ENCODE measurements at places on chromosomes 7 and 10. TPM values are rescaled to one million over a fixed set of nuclear protein-coding genes. Genes with fewer than 3 reads are reported as not detected.
A peak's percentile ranks its signal among the peaks of the same experiment; 100 is the strongest.

ZNF727 gene
- polyA plus RNA-seq = not detected

NEBL gene
- polyA plus RNA-seq = 113 TPM

ELOVL3 gene
- polyA plus RNA-seq = 0.23 TPM

CLDN4 gene
- 0.03 TPM for polyA plus RNA-seq

CPA2 gene
- polyA plus RNA-seq = not detected

CYP3A5 gene
- polyA plus RNA-seq = 0.03 TPM

NANOS1 gene
- 26.1 TPM for polyA plus RNA-seq

PGAM2 gene
- polyA plus RNA-seq = 2,327 TPM

SPDYE6 gene
- polyA plus RNA-seq = 0.29 TPM

ZMIZ2 gene
- polyA plus RNA-seq = 26.3 TPM

MPP7 gene
- polyA plus RNA-seq = 3.1 TPM

IDI2 gene
- polyA plus RNA-seq = 0.07 TPM

GPR37 gene
- 0.04 TPM for polyA plus RNA-seq

C10orf105 gene
- 0.15 TPM for polyA plus RNA-seq

- DNase-seq = peak; percentile 40
Measured at GRCh38 chr10:69124563-69125268, 738 bp downstream of the VPS26A start.

GRCh38 chr7:137001041-137001440, 132.6 kb downstream of the CHRM2 start:
- no peak for DNase-seq

GRCh38 chr7:99833289-99833877, 5.6 kb downstream of the CYP3A43 start:
- no peak for DNase-seq

DNA sequence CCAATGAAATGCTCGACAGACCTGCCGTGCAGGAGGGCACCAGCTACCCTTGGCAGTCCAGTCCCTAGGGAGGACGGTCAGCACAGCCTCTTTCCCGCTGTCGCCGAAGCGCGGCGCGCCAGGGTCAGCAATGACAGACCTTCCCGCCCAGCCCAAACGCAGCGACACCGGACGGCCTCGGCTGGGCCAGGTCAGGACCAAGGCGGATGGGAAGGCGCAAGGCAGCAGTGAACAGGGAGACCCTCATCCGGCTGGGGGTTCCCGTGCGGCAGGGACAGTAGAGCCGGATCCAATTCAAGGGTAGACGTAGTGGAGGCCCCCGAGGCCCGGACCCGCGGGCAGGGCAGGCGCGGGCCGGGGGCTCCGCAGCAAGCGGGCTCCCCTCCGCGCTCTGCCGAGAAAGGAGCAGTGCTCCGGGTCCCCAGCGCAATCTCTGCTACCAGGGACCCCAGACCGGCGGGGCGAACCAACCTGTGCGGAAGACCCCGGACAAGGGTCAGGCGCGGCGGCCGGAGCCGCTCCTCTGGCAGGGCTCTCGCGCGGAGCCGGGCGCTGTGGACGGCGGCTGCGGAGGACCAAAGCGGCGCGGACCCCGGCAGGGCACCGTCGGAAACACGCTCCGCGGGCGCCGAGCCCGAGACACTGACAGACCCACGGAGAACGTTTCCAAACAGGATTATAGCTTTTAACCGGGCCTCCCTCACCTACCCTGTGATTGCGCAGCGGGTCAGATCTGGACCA, at the start of gene SEC31B:
Gene SEC31B, minus strand, starts transcription at position 551 of the 741 bp plus-strand sequence. CDS start 2,909 bp downstream, outside the sequence.
- DNase-seq = peak; percentile 61

DNA sequence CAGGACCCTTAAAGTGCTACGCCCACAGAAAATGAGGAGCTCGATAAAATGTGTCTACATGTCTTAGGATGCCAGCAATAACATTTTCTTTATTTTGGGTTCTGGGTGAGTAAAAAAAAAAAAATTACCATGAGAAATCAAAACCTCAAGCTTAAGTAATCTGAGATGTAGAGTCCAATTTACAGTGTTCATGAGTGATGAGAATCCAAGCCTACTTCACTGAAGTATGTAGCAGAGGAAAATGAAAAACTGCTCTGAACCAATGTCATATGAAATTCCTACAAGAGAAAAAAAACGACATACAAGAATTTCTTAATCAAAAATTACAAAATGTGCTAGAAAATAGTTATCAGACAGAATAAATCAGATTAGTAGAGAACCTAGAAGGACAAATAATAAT, 274.4 kb downstream of the HTR7 start:
- no peak for DNase-seq

DNA sequence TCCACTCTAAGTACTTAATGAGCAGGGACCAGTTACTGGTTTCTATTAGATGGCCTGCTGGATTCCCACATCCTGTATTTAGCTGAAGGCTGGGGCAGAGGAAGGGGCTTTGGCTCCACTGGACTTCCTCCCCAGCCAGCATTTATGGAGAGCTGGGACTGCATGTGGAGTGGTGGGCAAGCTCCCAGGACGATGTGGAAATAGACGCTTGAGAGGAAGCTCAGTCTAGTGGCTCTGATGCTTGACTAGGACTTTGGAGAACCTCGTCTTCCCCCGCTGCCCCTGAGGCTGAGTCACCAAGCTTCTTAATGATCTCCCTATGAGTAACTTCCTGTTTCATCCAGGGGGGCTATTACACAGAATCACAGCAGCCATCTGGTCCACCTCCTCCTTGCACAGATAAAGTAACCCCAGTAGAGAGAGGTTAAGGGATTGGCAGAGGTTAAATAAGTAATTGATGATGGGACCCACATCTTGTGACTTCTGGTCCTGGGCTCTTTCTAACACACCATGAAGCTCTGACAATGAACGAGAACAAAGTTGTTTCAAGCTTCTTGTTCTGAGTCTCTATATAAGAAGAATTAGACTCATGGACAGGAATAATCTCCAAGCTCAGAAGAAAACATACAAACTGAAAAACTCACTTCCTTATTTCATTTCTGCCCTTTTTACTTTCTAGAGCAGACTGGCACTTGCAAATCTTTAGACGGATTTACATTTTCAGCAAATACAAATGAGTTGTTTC, 126.2 kb downstream of the PRPF18 start:
- peak; percentile 80 for DNase-seq

DNA sequence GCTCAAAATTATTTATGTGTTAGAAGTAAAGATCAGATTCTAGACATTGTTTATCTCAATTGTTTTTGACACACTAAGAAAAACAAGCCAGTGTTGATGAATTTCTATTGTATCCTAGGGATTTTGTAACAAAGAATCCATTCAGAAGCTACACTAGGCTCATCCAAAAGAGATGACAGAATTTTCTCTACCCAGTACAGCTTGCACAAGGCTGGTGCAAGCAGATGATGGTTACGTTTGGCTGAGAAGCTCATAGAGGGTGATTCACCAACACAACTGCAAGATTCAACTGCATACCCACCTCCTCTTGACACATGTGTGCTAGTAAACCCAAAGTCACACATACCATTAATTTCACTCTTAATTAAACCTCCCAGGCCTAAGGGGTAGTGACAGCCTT, 20.8 kb downstream of the GRM3 start:
- DNase-seq = no peak

DNA sequence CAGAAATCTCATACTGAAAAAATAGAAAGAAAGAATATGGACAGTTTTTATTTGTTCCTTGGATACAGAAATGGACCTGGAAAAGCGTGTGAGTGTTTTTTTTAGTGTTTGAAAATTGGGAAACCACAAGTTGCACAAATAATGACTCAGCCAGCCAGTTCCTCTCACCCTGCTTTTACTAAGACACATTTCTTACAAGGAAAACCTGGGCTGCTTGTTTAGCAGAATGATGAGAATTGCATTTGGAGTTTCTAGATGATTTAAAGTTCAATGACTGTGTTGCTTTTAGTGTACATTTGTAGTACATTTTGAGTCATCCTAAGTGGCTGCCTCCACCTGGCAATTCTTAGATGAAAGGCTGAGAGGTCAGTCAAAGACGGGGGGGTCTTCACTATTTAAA, 218.7 kb downstream of the ABCA13 start:
- DNase-seq = no peak

- no peak for DNase-seq
Measured at GRCh38 chr10:7179536-7179935, 231.3 kb downstream of the SFMBT2 start.

DNA sequence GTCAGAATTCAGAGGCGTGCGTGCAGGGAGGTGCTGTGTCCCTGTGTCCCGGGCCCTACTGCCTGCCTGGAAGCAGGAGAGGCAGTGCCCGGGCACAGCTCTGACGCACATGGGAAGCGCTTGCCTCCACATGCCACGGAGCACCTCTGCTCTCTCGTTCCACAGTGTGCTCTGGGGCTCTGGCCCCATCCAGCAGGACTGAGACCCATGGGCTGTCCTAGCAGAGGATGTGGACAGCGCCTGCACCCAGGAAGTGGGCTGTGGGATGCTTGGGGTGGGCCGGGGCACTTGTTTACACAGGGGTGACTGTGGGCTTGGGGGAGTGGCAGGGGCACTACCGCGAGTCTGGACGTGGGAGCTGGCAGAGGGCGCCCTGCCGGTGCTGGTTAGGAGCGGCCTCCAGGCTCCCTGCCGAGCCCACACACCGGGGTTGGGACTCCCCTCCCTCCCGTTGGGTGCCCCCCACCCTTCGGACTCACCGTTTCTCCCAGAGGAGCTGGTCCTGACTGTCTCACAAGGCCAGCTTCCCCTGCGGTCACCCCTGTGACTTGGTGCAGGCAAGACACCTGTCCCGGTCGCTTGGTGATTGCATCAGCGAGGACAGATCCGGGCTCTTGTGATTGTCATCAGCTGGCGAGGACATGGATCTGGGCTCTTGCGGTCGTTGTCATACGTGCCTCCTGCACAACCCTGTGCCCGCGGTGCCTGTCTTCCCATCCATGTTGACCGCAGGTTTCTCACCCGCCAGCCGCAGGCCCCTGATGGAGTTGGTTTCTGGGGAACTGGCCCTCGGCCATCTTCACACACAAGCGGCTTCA, 83.1 kb downstream of the NKX6-2 start:
- DNase-seq = no peak

DNA sequence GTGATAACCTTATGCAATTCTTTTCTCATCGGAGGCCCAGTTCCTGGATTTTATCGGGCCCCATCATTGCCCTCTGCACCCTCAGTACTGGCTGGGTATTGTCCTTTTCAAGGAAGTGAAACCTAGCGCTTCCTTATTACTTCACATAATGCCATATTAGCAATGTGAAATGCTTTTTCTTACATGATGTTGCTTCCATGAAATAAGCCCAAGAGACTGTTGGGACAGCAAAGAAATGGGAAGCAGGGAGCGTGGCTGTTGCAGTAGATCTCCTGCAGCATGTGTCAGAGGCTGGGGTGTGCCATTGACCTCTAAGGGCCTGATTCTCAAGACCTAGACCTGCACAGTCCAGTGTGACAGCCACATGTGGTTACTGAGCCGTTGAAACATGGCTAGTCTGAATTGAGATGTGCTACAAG, 8.1 kb downstream of the CHN2 start:
- no peak for DNase-seq

- DNase-seq = no peak
Measured at GRCh38 chr7:128082431-128082830, 51.2 kb upstream of the LRRC4 start.

DNA sequence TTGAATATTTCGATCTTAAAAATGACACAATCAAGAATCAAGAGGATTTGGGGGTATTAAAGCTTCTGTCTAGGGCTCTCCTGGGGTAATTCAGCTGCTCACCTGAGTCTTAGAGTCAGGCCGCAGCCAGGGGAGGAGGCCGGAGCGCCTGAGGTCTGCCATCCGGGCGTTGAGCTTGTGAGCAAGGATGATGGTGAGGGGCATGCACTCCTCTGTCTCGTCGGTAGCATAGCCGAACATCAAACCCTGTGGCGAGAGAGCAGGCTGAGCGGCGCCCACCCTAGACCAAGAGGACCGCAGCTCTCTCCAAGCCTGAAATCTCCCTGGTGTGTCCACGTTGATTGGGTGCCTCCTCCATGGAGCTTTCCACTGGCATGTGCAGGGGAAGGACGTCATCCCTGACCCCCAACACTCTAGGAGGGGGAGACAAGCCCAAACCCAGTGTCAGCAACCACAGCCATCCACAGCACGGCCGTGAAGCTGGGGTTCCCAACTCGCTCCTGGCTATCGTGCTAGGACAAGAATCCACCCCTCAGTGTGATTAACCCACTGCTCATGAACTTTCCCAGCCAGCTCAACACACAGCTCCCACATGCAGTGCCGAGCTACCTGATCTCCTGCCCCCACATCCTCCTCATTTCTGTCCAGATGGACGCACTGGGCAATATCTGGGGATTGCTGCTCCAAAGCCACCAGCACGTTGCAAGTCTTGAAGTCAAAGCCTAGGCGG, 9.2 kb downstream of the MAT1A start:
- DNase-seq = no peak

- DNase-seq = no peak
Measured at GRCh38 chr7:45130910-45131309, 19.4 kb upstream of the TBRG4 start.

DNA sequence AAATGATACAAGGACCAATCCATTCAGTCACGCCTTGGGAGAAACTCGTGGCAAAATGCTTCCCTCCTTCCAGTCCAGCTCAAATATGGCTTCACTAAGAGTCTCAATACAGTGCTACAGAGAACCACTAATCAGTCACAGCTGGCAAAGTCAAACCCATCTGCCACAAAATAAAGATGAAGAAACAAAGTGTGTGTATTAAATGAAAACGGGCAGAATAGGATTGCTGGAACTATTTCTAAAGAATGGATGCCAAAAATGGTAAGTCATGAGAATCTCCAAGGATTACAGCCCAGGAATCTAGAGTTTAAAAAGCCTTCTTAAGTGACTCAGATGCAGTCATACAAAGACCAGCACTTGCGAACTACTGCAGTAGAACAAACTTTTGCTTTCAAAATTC, 61.9 kb downstream of the CACUL1 start:
- no peak for DNase-seq

DNA sequence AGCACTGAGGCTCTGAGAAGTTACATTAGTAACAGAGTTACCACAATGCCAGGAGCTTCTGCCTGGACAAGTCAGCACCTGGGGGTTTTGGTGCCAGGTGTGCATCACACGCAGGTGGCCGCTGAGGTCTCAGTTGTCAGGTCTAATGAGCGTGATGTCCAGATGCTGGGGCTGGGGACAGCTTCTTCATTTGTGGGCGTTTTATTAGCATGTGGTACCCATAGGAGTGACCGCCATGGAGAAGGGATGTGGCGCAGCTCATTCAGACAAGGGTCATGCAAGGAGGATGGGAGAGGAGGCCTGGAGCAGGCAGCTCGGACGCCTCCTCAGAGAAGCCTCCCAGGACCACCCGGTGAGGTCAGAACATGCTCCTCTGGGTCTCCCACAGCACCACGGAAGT, 27.8 kb downstream of the FAM241B start:
- no peak for DNase-seq

GRCh38 chr7:98458090-98458875, 57.4 kb upstream of the BAIAP2L1 start:
- no peak for DNase-seq

- DNase-seq = no peak
Measured at GRCh38 chr7:17195576-17195975, 102.9 kb upstream of the AHR start.

- no peak for DNase-seq
Measured at GRCh38 chr10:73357821-73358220, 843 bp downstream of the CFAP70 start.

GRCh38 chr7:156764016-156764669, 123.6 kb downstream of the RNF32 start:
- peak; percentile 58 for DNase-seq

- DNase-seq = no peak
Measured at GRCh38 chr10:75035975-75036708, 75.3 kb upstream of the SAMD8 start.

All from heart right ventricle (tissue), 16 donors.